Sigmoid colon (tissue), 7 donors: ENCODE measurements at places on chromosomes 7 and 10. TPM values are rescaled to one million over a fixed set of nuclear protein-coding genes. Genes with fewer than 3 reads are reported as not detected.

The FAM25C gene
- not detected for total RNA-seq

The OR2A1 gene
- 0.16 TPM for total RNA-seq

The PRLHR gene
- 0.49 TPM for total RNA-seq

The CACNB2 gene
- total RNA-seq: 56.9 TPM

The HOXA10 gene
- 55.1 TPM for total RNA-seq

The SLC13A1 gene
- total RNA-seq: not detected

The IRF5 gene
- total RNA-seq: 9.7 TPM

The CYREN gene
- total RNA-seq: 31.9 TPM

The CCDC7 gene
- 42.9 TPM for total RNA-seq

The OR2A12 gene
- total RNA-seq: not detected

DNA sequence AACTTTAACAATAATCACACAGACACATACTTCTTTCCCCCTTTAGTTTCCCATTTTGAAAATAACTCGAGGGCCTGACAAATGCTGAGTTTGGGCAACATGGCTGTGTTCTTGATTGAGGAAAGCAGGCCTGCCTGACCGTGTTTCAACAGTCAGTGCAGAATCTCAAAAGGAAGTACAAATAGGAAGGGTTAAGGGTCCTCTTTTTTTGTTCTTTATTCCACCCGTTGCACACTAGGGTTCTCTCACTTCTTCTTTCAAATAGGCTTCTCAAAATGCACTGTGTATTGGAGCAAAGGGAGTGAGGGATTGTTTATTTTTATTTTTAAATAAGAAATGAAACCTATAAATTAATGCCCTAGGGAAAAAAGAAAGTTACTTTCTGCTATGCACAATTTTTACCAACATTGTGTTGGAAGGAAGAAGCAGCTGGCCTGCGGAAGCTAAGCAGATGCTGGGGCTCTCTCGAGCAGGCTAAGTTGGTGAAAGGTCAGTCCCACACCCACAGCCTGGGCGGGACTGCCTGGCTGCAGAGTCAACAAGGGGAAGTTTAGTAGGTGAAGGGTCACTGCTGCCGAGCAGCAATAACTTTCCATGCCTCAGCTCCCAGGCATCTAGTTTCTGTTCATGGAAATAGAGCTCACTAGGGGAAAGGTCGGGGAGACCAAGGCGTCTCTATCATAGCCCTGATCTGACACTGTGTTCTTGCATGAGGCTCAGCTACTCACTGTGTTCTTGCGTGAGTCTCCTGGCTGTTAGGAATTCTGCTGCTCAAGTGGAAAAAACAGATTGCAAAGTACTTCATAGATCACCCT, 12.2 kb upstream of the PDK4 start:
- H3K36me3 ChIP-seq: no peaks in the 10 kb centered on the region
- peak overlapping the region; percentile 30 for H3K4me3 ChIP-seq
- H3K4me1 ChIP-seq: no peaks in the 10 kb centered on the region
- peak overlapping the region; percentile 95 for H3K27ac ChIP-seq
- H3K27me3 ChIP-seq: no peaks in the 10 kb centered on the region

DNA sequence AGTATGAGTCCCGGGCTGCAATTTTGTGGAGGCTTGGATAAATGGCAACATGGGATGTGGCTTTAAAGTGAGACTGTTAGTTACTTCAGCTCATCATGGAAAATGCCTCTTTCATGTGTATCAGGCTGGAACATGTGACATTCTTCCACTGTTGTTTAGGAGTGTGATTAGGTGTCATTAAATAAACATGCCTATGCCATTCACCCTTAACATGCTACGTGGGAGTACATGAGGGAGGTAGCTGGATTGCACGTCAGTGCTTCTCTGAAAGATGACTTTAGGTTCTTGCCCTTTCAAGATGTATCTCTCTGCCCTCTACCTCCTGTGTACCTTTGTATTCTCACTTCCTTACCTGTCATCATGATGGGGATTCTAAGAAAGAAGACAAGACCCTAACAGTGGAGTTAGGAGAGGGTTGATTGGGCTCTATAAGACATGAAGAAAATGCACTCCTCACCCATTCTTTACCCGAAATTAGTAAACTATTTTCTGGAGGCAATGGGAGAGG, 8.9 kb downstream of the AKR1E2 start:
- H3K27ac ChIP-seq: no peak overlapping the region
- no peak overlapping the region for H3K4me3 ChIP-seq
- DNase-seq: no peak
- H3K36me3 ChIP-seq: no peaks in the 10 kb centered on the region
- H3K27me3 ChIP-seq: no peaks in the 10 kb centered on the region
- no peaks in the 10 kb centered on the region for H3K4me1 ChIP-seq

DNA sequence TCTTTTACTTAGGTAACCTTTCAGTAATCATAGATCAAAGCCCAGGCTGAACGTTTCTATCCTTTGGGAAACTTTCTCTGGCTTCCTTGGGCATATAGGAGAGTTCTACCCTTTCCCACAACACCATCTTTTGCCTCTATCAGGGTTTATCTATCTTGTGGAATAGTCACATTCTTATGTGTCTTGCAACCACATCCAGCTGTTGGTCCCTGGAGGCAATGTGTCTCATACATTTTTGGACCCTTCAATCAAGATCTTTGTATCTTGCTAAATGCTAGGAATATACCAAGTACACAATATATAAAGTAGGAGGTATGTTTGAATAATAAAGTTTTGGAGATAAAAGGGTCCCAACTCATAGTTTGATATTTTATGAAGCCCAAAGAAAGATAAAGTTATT, 121.7 kb downstream of the RNLS start:
- H3K27me3 ChIP-seq: no peaks in the 10 kb centered on the region
- no peak for DNase-seq
- H3K27ac ChIP-seq: no peak overlapping the region
- no peak overlapping the region for H3K4me3 ChIP-seq
- no peaks in the 10 kb centered on the region for H3K4me1 ChIP-seq

DNA sequence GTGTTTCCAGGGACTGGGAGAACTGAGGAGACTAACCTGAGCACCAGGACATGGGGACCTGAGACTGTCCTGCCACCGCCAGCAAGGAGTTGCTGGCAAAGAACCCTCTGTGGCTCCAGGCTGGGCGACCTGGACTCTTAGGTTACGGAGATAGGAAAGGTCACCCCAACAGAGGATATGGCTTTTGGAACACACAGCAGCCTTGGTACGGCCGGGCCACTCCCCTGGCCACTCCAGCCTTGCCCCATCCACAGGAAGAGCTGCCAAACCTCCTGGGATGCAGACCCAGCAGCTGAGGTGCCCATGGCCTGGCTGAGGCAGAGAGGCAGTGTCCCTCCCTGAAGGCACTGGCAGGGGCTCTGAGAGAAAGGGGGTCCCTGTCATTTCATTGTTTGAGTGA, 137.8 kb downstream of the OAT start:
- peak; percentile 32 for DNase-seq
- no peaks in the 10 kb centered on the region for H3K36me3 ChIP-seq
- H3K27me3 ChIP-seq: no peaks in the 10 kb centered on the region
- no peak overlapping the region for H3K4me3 ChIP-seq
- no peak overlapping the region for H3K27ac ChIP-seq
- H3K4me1 ChIP-seq: no peaks in the 10 kb centered on the region

DNA sequence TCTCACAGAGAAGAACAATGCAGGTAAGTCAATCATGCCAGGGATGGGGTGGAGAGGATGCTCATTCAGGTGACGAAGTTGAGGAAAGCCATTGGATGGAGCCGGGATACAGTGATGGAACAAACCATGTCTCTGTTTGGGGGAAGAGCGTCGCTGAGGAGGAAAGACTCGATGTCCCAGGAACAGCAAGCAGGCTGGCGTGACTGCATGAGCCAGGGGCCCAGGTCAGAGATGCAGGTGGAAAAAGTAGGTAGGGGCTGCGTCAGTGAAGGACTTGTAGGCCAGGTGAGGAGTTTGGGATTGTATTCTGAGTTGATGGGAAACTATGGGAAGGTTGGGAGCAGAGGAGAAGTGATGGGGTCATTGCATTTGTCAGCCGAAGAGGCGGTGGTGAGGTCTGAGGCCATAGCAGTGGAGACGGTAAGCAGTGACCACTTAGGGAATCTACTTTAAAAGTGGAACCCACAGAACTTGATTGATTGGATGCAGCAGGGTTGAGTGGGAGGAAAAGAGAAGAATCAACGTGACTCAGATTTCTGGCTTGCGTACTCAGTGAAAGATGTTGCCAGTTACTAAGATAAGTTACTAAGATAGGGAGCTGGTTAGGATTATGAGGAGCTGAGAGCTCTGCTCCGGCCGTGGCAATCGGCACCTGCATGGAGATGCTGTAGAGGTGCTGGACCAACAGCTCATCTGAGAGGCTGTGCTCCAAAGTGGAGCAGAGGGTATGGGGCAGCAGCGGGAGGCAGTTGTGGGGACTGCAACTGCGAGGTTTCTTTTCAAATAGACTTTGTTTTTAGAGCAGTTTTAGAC, 12.5 kb upstream of the IL2RA start:
- no peaks in the 10 kb centered on the region for H3K4me1 ChIP-seq
- no peaks in the 10 kb centered on the region for H3K27me3 ChIP-seq
- no peaks in the 10 kb centered on the region for H3K36me3 ChIP-seq
- H3K27ac ChIP-seq: no peak overlapping the region
- H3K4me3 ChIP-seq: no peak overlapping the region

DNA sequence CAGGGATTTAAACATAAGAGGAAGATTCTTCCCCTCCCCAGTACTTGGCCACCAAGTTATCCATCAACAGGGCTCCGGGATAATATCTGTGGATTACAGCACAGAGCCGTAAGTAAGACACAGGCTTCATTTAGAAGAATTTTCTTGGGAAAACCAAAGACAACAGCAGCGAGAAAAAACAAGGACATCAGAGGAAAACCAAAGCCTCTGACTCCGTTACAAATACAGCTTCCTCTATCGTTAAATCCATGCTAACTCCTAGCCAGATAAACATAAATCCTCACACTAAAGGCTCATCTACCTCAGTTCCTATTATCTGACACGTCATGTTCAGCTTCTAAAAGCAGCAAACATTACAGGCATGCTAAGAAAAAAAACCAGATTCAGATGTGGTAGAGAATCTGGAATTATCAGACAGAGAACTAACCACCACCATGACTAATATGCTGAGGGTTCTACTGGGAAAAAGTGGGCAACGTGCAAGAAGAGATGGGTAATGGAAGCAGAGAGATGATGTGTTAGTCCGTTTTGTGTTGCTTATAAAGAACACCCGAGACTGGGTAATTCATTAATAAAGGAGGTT, 48.4 kb downstream of the BRI3 start:
- H3K4me1 ChIP-seq: no peaks in the 10 kb centered on the region
- DNase-seq: no peak
- no peaks in the 10 kb centered on the region for H3K27me3 ChIP-seq

GRCh38 chr10:34548466-34548865, 266.6 kb downstream of the PARD3 start:
- DNase-seq: no peak
- H3K4me1 ChIP-seq: peaks cover 20% of the 10 kb centered on the region
- no peaks in the 10 kb centered on the region for H3K27me3 ChIP-seq
- H3K4me3 ChIP-seq: no peak overlapping the region

- peaks cover 41% of the 10 kb centered on the region for H3K4me1 ChIP-seq
- H3K4me3 ChIP-seq: no peak overlapping the region
- no peaks in the 10 kb centered on the region for H3K27me3 ChIP-seq
- peaks cover 5% of the 10 kb centered on the region for H3K36me3 ChIP-seq
- peak overlapping the region; percentile 19 for H3K27ac ChIP-seq
- no peak for DNase-seq
Measured at GRCh38 chr10:119521443-119522204, 20.9 kb downstream of the RGS10 start.

DNA sequence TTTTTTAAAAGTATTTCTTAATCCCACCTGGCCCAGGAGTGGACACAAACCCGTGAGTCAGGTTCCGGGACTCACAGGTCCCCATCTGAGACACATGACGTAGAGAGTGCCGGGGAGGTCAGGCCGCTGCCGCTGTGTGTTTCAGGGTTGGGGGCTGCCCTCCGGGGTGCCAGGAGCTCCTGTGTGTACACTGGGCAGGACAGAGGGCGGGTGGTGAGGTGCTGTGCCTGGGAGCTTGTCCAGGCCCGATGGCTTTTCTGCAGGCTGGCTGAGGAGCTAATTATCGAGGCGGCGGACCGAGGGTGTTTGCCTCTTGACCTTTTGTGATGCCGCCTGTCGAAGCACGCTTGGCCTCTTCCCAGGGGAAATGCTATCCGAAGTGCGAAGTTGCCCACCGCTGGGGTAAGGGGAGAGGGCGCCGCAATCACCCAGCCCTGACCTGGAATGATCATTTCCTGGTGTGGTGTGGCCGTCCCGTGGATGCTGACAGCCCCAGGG, 42.1 kb downstream of the FOXL3 start:
- peak; percentile 61 for DNase-seq
- H3K4me3 ChIP-seq: peak overlapping the region; percentile 42
- no peaks in the 10 kb centered on the region for H3K36me3 ChIP-seq
- no peaks in the 10 kb centered on the region for H3K4me1 ChIP-seq
- peak overlapping the region; percentile 53 for H3K27ac ChIP-seq

- no peaks in the 10 kb centered on the region for H3K27me3 ChIP-seq
- DNase-seq: no peak
- H3K36me3 ChIP-seq: no peaks in the 10 kb centered on the region
- no peaks in the 10 kb centered on the region for H3K4me1 ChIP-seq
Measured at GRCh38 chr10:78491812-78492211, 458.1 kb downstream of the RPS24 start.

DNA sequence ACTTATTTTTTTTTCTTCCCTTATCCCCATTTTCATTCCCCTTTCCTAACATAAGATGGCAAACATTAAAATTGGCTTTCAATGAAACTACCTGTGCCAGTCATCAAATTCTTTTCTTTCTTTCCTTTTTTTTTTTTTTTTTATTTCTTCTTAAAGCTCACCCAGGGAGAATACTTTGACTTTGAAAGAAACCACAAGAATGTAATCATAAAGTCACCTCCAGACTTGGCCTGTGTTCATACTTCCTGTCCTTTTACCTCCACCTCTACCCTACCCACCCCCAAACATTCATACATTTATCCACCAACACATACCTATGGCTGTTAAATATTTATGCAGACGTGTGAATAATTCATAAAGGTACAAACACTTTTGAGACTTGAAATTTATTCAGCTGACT, 254.6 kb downstream of the SLC25A13 start:
- H3K36me3 ChIP-seq: no peaks in the 10 kb centered on the region
- H3K4me3 ChIP-seq: no peak overlapping the region
- no peak for DNase-seq

GRCh38 chr10:93065675-93066543, 5.3 kb downstream of the CYP26C1 start:
- no peaks in the 10 kb centered on the region for H3K36me3 ChIP-seq
- DNase-seq: no peak
- no peaks in the 10 kb centered on the region for H3K4me1 ChIP-seq
- peaks cover 82% of the 10 kb centered on the region for H3K27me3 ChIP-seq
- no peak overlapping the region for H3K27ac ChIP-seq

DNA sequence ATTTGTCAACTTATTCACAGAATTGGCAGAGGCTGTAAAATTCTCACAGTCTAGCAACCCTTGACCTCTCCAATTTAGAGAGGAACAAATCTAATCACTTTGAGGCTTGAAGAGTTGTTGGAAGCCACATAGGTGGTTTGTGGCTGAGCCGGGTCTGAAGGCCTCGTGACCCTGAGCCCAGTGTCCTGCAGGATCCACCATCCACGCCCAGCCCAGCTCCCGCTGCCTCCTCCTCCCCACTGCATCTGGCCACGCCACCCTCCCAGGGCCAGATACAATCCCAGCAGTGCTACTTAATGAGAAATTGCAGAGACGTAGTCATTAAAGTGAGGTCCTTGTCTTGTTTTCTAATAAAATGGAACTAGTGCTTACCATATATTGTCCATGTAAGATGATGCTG, 81.4 kb upstream of the SHH start:
- no peaks in the 10 kb centered on the region for H3K4me1 ChIP-seq
- H3K27ac ChIP-seq: no peak overlapping the region
- no peaks in the 10 kb centered on the region for H3K36me3 ChIP-seq
- H3K4me3 ChIP-seq: no peak overlapping the region
- no peaks in the 10 kb centered on the region for H3K27me3 ChIP-seq
- DNase-seq: no peak
